Stimulated activated CD8-positive, alpha-beta memory T cell treated with anti-CD3 and anti-CD28 coated beads, Interleukin-7, amount 100 ng/mL, for 4 hours (primary cell): ENCODE measurements at places on chromosomes 7 and 10.
A peak's percentile ranks its signal among the peaks of the same experiment; 100 is the strongest.

- DNase-seq: no peak
Measured at GRCh38 chr10:5550621-5551530, 26.1 kb downstream of the CALML3 start.

GRCh38 chr10:86003201-86003621 lies 363.4 kb downstream of the GRID1 start:
- no peak for DNase-seq

DNA sequence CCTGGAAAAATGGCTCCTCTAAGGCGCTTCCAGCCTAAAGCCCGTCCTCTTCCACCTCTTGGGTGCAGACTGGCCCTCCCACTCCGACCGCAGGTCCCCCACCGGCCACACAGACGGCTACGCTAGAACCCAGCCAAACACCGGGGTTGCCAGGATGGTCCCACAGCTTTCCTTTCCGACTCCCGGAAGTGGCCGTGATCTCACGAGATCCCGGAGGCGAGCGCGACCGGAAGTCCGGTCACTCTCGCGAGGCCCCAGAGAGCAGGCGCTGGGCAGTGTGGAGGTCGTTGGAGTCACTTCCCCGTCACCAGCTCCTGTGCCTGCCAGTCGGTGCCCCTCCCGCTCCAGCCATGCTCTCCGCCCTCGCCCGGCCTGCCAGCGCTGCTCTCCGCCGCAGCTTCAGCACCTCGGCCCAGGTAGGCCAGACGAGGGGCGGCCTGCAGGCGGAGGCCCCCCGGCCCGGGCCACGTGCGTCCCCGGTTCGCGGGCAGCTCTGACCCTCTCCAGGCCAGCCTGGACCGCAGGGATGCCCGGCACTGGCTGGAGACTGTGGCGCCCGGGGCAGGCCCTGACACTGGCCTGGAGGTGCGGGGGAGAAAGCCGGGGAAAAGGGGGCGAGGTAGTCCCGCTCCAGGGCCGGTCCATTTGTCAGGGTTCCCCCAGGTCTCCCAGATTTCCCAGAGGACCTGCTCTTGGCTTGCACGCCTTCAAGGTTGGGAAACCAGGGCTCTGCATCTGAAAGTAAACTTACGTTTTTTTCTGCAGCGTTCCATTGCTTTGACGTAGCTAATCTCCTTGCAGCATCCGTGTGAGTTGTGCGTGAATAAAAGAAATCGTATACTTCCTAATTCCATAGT lies at the start of the genes MDH2 and STYXL1:
Gene MDH2 (plus strand): TSS at position 296 of the 857 bp plus-strand sequence. CDS start 55 bp downstream, at position 351.
Gene STYXL1 (minus strand): TSS at position 190 of the 857 bp plus-strand sequence. CDS start 17,477 bp downstream, outside the sequence.
- DNase-seq: peak; percentile 85

GRCh38 chr10:116450861-116451260 lies 23.2 kb downstream of the PNLIPRP3 start:
- DNase-seq: no peak

DNA sequence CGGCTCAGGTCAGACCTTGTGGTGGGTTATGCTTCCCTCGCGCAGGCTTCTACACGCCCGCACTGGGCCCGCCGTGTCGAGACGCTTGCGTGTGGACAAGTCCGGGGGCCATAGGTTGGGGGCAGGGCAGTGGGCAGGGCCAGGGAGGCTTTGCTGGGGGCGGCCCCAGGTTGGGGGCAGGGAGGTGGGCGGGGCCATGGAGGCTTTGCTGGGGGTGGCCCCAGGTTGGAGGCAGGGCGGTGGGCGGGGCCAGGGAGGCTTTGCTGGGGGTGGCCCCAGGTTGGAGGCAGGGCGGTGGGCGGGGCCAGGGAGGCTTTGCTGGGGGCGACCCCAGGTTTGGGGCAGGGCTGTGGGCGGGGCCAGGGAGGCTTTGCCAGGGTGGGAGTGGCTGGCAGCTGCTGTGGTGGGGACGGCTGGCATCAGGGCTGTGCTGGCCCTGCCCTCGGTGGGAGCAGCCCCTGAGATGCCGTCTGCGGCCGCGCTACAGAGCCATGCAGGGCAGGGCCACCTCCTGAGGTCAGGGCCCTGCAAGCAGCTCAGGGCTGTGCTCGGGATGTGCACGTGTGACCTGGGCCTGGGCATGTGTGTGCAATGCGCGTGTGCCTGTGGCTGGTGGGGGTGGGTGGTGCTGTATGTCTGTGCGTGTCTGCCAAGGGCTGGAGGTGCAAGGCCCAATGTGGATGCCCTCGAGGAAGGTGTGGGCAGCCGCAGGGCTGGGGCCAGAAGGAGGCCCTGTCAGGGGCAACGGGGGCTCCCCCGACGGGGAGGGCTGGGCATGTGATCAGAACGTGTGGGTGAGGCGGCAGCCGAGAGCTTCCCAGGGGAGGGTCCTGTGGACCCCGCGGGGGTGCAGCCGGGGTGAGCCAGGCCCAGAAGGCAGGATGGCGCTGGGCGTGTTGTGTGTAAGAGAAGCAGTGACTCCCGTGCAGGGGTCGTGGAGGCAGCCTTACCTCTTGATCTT lies 72.5 kb upstream of the NKX6-2 start:
- DNase-seq: no peak

- no peak for DNase-seq
Measured at GRCh38 chr7:1407892-1408291, 51.4 kb downstream of the MICALL2 start.

DNA sequence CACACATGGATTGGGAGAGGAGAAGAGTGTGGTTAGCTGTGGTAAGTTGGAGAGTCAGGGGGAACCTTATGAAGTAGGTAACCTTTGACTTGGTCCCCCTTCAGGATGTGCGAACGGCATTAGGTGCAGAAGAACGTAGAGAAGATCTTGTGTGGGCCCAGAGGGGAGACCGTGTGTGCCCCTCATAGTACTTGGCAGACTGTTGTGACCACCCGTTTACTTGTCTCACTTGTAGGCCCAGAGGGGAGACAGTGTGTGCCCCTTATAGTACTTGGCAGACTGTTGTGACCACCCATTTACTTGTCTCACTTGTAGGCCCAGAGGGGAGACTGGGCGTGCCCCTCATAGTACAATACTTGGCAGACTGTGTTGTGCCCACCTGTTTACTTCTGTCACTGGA lies 2.6 kb downstream of the GTPBP4 start:
- no peak for DNase-seq

DNA sequence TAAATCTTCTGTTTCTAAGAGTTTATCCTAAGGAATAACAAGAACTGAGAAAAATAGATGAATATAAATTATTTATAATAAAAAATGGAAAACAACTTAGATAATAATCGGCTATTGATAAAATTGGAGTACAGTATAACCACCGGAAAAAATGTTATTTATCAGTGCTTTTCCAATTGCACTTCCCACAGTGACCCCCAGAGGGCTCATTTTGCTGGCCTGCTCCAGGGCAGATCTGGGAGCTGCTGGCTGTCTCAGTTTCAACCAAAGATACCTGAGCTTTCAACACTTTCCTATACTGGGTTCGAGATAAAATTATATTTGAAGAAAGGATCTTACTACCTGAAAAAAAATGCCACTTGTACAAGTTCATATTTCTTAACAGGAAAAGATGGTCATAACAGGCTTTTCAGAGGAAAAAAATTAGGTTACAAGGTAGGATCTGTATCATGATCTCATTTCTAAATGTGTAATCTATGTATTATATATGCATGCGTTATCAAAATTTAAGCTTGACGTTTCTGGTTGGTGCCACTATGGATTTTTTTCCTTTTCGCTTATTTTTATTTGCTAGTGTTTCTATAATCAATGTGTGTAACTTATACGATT lies 165.7 kb downstream of the NPSR1 start:
- peak; percentile 6 for DNase-seq

GRCh38 chr10:6174201-6174874 lies 28.4 kb upstream of the PFKFB3 start:
- no peak for DNase-seq

DNA sequence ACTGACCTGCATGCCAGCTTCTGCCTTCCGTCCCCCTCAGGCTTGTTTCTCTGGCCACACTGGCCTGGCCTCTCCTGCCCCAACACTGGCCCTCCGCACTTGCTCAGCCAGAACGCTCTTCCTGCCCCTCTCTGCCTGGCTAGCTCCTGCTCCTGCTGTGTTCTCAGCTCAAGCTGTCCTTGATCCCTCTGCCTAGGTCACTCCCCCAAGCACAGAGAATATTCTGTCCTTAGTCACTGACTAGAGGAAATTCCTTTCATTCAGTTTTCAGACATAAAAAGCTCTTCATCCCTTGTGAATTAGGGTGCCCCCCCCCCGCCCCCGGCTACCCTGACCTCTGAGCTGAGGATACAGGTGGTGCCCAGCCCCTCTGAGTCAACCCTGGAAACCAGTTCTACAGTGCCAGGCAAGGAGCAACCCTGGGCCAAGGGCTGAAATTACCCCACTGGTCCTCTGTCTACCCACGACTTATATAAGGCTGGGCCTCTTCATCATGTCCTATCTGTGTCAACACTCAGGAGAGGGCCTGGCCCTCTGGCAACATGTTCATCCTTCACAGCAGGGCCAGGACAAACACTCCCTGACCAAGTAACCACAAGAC lies 6.6 kb upstream of the SGPL1 start:
- DNase-seq: no peak
